ENCODE measurements at places on chromosomes 7 and 10.

GRCh38 chr10:89963451-89964102, 262.2 kb downstream of the KIF20B start:
- no peak for DNase-seq

DNA sequence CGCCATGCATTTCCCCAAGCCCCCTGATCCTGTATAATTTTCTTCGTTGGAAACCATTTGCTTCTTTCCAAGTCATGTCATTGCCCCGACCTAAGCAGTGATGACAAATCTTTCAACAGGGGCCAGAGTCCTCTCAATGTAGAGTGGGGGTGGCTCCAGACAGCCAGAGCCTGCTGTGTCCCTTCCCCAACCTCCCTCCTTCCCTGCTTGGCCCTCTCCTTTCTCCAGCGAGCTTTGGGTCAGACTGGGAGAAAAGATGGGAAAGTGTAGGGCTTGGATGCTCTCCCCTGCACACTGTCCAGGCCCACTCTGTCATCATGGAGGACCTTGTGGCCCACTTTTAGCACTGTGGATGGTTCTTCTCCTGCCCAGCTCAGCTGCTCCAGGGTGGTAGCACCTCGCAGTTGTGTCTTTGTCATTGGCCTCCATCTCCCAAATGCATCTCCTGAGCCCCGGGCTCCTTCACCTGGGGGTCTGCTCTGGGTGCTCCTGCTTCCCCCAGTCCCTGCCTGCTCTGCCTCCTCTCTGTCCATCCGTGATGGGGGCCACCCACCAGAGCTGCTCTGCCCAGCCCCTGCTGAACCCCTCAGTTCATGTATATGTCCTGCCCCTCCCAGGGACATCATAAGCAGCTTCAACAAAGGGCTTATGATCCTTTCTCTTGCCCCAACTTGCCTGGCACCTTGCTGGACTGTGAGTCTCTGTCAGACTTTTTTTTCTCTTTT, 37.5 kb downstream of the BTBD16 start:
- DNase-seq = no peak

DNA sequence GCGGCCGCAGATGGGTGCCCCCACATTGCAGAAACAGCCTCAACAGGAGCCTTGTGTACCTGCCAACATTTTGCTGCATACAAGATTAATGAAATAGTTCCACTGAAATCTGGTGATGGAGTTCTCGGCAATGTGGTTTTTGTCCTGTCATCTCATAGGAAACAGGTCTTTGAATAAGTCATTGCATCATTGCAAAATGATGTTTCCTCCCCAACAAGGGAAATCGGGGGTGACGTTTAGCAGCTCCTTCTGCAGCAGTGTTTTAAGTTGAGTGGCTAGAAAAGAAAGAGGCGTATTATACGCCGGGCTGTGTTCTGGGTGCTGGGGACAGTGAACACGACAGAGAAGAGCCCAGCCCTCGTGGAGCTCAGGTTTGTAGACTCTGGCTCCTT, 177.0 kb downstream of the PRKAG2 start:
- DNase-seq = no peak

DNA sequence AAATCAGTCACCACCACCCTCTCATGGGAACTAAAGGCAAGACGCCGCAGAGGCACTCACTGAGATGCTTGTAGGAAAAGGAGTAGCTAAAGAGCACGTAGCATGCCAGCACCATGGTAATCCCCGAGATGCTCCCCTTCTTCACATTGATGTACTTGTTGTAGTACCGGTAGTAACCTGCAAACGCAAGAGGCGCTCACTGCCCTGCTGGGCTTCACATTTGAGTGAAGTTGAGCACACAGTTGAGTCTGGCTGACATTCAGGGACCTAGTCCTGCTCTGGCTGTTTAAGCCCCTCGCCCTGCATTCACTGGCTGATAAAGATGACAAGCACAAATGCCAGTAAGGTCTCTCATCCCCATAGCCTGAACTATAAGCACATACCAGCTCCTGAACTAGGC, 6.9 kb downstream of the ATP5MF start:
- no peak for DNase-seq

GRCh38 chr7:106795877-106796231, 69.2 kb upstream of the PIK3CG start:
- DNase-seq = no peak

GRCh38 chr7:21076574-21076973, 289.9 kb upstream of the SP8 start:
- no peak for DNase-seq

GRCh38 chr10:28984431-28984830, 304.4 kb upstream of the LYZL1 start:
- no peak for DNase-seq

DNA sequence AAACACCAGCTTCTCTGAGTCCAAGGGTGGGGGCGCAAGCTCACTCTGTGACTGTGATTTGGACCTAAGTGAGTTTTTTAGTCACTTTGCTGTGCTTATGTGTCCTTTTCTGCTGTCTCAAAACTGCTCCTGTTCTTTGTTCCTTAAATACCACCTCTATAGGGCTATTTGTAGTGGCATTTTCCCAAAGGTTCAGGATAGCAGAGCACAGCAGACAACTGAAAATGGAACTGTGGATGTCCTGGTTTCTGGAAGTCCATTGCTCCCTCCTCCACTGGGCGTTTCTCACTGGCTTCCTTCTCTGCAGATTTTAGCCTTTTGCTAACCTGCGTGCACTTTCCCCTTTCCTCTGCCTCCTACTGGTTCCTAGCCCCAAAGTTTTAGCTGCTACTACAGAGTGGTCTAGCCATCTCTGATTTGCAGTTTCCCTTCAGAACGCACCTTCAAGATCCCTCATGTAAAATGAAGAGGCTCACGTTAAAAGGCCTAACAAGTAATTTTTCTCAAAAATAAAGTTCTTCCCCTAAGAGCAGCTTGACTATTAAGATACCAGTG, 25.6 kb downstream of the BLVRA start:
- no peak for DNase-seq

- no peak for DNase-seq
Measured at GRCh38 chr7:133755901-133756300, 371.2 kb upstream of the LRGUK start.

- DNase-seq = no peak
Measured at GRCh38 chr10:57822965-57823364, 444.7 kb downstream of the IPMK start.

DNA sequence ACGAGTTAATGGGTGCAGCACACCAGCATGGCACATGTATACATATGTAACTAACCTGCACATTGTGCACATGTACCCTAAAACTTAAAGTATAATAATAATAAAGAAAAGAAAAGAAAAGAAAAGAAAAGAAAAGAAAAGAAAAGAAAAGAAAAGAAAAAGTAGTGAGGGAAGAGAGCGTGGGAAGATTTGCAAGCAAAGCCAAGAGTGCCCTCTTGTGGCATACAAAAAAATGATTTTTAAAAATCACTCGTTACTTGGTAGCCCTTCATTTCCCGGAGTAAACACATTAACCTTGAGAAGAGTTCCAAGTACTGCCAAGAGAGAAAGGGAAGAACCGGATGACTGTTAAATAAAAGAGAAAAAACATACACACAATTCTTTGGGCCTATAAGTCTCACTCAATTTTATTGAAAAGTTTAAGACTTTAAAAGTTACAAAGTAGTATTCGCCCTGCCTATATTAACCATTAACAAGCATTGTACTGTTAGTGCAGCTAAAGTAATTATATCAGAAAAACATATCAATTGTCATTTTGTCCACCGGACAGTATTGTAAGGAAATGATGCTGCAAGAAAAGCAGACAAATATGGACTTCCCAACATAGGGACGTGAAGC, 6.2 kb upstream of the CH25H start:
- no peak for DNase-seq

DNA sequence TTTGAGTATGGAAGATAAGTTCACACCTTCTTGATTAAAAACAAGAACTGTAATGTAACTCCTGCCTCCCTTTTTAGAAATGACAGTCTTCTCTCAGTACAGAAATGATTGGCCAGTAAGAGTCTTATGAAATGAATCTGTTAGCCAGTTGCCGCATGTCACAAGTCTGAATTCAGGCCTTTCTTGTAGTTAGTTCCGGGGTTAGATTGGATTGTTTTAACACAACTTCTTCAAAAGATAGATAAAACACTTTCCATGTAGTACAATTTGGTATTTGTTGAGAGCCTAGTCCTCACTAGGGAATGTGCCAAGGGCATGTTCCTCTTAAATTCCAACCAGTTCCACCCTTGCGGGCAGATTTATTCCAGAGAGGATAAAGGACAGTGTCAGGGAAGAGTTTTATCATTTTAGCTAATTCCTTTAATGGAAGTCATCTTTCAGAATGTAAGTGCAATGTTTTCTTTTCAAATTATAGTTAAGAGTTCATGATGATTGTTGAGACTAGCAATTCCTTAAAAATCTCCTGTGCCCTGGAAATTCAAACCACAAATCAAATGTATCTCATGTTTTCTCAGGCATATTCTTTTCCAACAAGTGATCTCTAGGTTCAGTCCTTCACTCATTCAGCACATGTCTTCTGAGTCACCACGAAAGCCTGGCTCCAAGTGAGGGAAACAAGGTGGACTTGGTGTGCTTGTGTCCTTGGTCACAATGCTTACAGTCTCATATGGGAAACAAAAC, 4.1 kb downstream of the FHIP2A start:
- no peak for DNase-seq

GRCh38 chr10:48923748-48924147, 15.9 kb downstream of the LRRC18 start:
- DNase-seq = no peak

DNA sequence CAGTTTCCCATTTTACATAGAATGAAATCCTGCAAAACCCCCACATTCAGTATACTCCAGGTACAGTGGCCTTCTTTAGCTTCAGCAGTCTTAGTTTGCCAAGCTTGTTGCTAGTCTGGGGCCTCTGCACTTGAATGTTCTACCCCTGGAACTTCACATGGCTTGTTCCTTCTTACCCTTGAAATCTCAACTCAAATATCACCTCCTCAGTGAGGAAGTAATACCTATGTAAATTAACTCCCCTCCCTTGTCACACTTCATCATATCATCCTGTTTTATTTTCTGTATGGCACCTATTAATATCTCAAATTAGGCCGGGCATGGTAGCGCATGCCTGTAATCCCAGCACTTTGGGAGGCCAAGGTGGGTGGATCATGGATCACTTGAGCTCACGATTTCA, 163.8 kb upstream of the KAT6B start:
- DNase-seq = no peak

- no peak for DNase-seq
Measured at GRCh38 chr7:63045575-63045974, 953.1 kb upstream of the ZNF722 start.

- no peak for DNase-seq
Measured at GRCh38 chr10:99850767-99851340, 68.4 kb downstream of the ABCC2 start.

- no peak for DNase-seq
Measured at GRCh38 chr7:34087892-34088891, 182.9 kb downstream of the BMPER start.

DNA sequence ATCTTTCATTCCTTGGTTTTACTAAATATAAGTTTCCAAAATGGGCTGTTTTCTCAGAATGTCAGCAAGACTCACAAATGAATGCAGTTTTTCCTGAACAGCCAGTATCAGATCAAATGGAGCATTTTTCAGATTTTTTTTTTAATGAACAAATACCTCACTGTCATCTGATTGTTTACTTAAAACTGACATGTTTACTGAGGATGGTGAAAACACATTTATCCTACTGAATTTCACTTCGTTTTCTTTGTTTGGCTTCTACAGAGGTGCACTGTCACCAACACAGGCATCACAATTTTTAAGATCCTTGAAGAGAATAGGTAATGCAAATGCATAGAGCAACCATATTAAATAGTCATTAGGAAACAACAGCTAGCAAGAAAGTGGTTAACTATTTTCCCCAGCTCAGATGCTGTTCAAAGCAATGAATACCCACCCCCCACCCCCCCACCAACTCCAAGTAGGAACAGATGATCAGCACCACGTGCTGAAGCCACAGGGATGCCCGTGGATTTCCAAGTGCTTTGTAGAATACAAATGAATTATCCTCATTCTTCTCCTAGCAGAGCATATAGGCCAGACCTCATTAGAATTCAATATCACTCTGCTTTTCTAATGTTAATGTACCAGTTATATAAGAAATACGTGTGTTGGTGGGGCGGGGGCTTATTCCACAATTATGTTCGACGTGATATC, 205.9 kb downstream of the SKAP2 start:
- DNase-seq = no peak

- no peak for DNase-seq
Measured at GRCh38 chr10:121243609-121244241, 354.5 kb downstream of the FGFR2 start.

- no peak for DNase-seq
Measured at GRCh38 chr10:27391325-27391724, 112.8 kb upstream of the RAB18 start.

DNA sequence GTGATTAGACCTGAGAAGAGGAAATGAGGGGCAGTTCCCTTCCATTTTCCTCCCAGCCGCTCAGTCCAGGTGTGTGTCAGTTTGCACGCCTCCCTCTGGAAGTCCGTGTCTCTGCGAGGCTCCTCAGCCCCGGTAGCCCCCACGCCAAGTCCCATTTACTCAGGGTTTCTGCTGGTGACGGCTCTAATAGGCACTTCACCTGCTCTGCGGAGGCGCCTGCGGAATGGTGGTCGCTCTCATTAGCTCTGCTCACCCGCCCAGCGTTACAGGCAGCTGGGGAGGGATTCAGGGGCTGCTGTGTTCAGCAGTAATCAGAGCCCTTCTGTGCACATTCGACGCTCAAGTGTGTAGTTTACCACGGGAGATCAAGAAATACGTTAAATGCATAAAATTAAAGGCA, 179.9 kb downstream of the MGMT start:
- DNase-seq = no peak

DNA sequence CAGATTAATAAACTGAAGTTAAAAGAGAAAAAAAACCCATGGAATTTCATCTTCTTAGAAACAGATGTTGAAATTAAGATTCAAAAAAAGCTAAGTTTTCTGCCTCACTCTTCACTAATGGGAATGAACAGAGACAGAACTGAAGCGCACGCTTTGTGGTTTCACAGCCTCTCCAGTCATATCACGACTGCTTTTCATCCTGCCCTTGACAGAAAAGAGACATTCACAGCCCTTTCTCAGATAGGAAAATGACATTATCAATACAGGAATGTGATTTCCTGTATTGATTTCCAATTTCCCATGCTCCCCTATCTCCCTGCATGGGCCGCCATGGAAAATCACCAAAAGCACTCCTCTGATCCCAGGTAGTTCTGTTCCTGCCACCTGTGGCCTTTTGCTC, 108.2 kb downstream of the PFKFB3 start:
- DNase-seq = no peak

DNA sequence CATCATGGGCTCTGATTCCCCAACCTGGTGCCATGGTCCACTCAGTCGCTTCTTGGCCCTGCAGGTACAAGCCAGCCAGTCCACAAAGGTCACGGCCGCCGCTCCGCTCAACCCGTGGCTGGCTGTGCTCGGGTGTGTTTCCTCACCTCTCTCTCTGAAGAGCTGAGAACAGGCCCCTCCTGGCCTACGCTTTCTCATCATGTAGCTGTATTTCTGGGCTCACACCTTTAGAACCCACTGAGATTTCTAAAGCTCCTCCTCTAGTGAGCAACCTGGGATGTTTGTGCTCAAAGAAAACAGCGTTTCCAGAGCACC, 30.2 kb downstream of the PTPRN2 start:
- DNase-seq = no peak

Data from T follicular helper cell (primary cell).